Fibroblast of lung (primary cell): ENCODE measurements at places on chromosomes 12 and 14.

DNA sequence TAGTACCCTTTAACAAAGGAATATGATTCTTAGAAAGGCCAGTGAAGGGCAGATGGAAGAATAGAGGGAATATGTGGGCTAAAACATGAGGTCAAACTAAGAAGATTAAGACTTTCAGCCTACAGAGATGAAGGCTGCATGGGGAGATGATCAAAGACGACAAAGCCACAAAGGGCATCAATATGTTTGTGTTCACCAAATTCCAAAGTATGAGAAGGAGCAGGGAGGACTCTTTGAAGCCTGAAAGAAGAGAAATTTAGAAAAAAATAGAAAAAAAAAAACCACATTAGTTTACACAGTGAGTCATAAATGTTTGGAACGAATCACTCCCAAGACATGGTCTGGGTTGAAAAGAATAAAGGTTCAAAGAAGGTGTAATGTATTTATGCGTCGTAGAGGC is 131.8 kb downstream of the NEDD1 start:
- no peaks in the 10 kb centered on the region for H3K36me3 ChIP-seq
- peak; percentile 68 for DNase-seq
- no peaks in the 10 kb centered on the region for H3K27me3 ChIP-seq
- H3K27ac ChIP-seq = no peak overlapping the region
- H3K4me3 ChIP-seq = no peak overlapping the region

GRCh38 chr12:107955966-107956643 is 173.0 kb upstream of the WSCD2 start:
- H3K27ac ChIP-seq = no peak overlapping the region
- no peak overlapping the region for H3K4me3 ChIP-seq
- no peak for DNase-seq
- no peaks in the 10 kb centered on the region for H3K36me3 ChIP-seq
- H3K4me1 ChIP-seq = no peaks in the 10 kb centered on the region

DNA sequence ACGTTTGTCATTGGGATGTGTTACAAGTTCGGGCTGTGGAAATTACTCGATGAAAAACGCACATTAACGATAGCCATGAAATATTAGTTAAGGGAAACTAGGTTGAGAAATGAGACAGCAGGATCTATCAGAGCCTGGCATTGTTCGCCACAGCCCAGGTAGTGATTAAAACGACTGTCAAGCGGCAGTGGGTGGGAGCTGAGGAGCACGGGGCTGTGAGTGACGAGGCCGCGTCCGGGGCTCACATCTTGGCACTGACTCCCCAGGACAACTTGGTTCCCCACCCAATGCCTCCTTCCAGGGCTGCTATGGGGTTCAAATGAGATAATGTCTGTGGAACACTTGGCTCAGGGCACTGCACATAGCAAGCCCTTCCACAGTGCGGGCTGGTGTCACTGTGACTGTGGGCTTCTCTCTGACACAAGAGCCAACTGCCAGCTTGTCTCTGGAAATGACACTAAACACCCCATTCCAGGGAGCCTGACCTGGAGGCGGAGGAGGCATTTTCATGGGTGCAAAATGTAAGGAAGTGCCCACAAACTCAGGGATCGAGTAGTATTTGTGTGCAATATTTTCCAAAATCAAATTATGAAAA is 19.3 kb downstream of the MMAB start:
- no peaks in the 10 kb centered on the region for H3K4me1 ChIP-seq
- no peak for DNase-seq
- H3K27ac ChIP-seq = no peak overlapping the region
- no peaks in the 10 kb centered on the region for H3K36me3 ChIP-seq

DNA sequence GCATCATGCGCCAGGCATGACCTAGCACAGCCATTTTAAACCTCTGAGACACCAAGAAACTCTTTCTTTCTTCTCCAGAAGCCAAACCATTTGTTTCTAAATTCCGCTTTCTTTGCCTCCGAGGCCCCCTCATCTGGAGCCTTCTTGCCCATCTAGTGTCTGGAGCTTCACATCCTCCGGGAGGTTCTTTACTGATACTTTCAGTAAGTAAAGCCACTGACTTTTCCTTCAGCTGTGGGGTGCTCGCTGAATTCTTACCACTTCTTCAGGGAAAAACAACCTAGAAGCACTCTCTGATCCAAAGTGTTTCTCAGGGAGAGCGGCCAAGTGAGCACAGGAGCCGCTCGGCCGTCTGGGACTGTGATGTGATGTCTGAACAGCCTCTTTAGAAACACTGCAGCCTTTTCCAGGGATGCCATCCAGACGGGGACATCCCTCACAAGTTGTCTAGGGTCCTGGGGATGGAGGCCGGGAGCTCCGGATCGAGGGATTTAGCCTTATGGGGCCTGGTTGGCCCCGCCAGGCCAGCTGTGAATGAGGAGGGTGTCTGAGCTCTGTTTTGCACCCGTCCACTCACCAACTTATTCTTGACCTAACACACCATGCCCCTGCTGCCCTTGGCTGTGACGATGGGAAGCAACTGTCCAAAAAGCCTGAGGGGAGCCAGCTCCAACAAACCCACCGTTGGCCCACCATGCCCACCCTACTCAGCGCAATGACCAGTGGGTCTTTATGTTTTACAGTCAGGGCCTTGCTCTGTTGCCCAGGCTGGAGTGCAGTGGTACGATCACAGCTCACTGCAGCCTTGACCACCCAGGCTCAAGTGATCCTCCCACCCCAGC is 160.6 kb downstream of the ZFP36L1 start:
- H3K4me3 ChIP-seq = no peak overlapping the region
- peaks cover 15% of the 10 kb centered on the region for H3K4me1 ChIP-seq
- H3K27ac ChIP-seq = no peak overlapping the region
- H3K36me3 ChIP-seq = no peaks in the 10 kb centered on the region
- DNase-seq = no peak

GRCh38 chr12:13119826-13120225 is 16.4 kb upstream of the GSG1 start:
- H3K4me3 ChIP-seq = no peak overlapping the region
- DNase-seq = no peak
- no peak overlapping the region for H3K27ac ChIP-seq
- peaks cover 5% of the 10 kb centered on the region for H3K4me1 ChIP-seq
- no peaks in the 10 kb centered on the region for H3K36me3 ChIP-seq

DNA sequence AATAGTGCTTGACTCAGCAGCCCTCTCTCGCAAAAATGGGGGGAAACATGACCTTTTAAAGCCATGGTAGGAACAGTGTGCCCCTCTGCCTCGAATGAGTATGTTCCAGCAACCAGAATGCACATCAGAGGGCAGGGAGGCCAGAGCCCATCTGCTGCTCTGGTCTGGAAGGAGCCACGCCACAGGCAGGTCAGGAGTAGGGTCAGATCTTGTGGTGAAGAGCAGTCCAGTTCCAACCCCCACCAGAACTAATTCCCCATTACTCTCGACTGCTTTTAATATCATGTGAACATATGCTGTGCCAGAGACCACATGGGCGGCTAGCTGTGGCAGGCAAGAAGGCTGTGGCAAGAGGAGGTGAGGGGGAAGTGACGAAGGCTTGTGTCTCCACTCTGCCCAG is 34.6 kb upstream of the TMX1 start:
- peaks cover 11% of the 10 kb centered on the region for H3K27me3 ChIP-seq
- peak; percentile 21 for DNase-seq
- H3K27ac ChIP-seq = no peak overlapping the region
- H3K4me1 ChIP-seq = no peaks in the 10 kb centered on the region
- no peaks in the 10 kb centered on the region for H3K36me3 ChIP-seq

DNA sequence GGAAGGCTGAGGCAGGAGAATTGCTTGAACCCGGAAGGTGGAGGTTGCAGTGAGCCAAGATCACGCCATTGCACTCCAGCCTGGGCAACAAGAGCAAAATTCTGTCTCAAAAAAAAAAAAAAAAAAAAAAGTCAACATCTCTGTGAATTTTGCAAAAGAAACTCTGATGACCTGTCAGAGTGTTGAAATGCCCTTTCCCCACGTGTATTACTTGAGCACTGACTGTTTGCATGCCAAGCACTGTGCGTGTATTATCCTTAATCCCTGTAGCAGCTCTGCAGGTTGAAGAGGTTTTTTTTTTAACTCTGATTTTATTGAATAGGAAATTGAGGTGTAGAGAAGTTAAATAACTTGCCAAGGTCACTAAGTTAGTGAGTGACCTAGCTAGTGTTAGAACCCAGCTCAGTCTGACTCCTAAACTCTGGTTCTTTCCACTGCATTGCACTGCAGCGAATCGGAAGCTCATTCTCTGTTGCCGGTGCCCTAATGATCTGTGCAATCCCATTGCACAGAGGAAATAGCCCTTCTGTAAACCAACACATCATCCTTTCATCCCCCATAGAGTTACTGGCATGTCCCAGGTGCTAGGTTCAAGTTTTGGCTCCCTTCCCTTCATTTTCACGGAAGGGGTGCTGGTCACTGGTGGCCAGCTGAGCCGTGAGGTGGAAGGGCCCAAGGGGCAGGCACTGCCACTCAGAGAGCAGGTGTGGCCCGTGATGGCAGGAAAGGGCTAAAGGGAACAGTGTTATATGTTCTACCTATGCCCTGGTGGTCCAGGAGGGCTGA is 122.3 kb downstream of the EML1 start:
- no peak overlapping the region for H3K4me3 ChIP-seq
- peaks cover 4% of the 10 kb centered on the region for H3K4me1 ChIP-seq
- H3K36me3 ChIP-seq = no peaks in the 10 kb centered on the region
- no peak overlapping the region for H3K27ac ChIP-seq
- DNase-seq = no peak
- H3K27me3 ChIP-seq = no peaks in the 10 kb centered on the region

DNA sequence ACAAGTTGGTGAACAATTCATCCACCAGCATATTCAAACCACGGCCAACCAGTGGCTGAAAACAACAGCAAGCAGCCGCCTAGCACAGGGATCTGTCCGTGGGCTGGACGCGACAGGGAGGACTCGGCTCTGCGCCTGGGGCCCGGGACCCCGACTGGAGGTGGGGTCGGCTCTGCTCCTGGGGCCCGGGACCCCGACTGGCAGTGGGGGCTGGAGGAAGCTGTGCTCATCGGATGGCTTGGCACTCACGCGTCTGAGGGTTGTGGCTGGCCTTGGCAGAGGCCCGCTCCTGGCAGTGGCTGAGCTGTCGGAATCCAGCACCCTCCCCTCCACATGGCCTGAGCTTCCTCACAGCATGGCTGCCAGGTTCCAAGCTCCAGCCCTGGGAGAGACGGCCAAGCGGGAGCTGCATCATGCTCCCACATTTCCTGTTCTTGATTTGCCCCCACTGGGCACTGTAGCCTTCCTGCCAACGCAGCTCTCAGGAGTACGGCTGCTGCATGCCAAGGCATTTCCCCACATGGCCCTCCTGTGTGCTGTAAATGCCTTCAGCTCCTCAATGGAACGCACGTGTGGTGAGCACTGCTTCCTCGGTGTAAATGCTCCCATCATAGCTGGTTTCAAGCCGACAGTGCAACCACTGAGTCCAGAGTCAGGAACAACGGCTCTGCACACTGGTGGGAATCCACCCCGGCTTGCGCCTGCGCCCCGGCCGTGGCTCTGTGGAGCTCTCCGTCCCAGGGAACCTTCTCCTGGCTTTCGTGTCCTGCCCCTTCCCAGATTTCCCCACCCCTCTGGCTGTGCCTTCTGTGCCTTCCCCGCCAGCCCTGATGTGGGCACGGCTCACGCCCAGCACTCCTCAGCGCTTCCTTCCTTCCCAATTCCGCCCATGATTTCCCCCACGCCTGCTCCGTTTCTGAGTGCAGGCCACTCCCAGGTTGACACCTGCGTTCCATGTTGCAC is 7.3 kb upstream of the GALNT9 start:
- H3K4me3 ChIP-seq = no peak overlapping the region
- H3K36me3 ChIP-seq = no peaks in the 10 kb centered on the region
- H3K27ac ChIP-seq = no peak overlapping the region
- DNase-seq = no peak
- H3K27me3 ChIP-seq = no peaks in the 10 kb centered on the region

DNA sequence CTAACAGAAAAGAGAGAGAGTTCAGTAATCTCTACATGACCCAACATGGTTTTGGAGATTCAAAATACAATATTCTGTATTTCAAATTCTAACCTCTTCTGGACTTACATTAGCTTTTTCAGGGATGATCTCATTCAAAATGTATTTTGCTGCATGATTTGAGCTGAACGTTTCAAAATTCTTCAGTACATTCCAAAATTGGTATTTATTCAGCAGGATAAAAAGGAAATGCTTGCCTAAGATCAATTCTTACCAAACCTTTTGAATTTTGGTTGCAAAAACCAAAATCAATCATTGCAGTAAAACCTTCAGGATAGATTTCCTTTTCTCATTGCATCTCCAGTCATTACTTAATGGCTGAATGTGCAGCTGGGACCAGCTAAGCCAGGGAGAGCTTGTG is 1761.3 kb upstream of the SEL1L start:
- peak; percentile 32 for DNase-seq
- no peak overlapping the region for H3K27ac ChIP-seq
- no peaks in the 10 kb centered on the region for H3K4me1 ChIP-seq
- H3K36me3 ChIP-seq = no peaks in the 10 kb centered on the region
- H3K4me3 ChIP-seq = no peak overlapping the region

GRCh38 chr12:51390891-51391282 is 319 bp downstream of the GALNT6 start:
- no peak for DNase-seq
- peaks cover 46% of the 10 kb centered on the region for H3K4me1 ChIP-seq
- H3K4me3 ChIP-seq = peak overlapping the region; percentile 69
- peaks cover 2% of the 10 kb centered on the region for H3K36me3 ChIP-seq

- H3K27ac ChIP-seq = peak overlapping the region; percentile 4
- H3K4me3 ChIP-seq = no peak overlapping the region
- H3K36me3 ChIP-seq = no peaks in the 10 kb centered on the region
- H3K4me1 ChIP-seq = peaks cover 2% of the 10 kb centered on the region
These were observed 54.5 kb upstream of the FRS2 start for GRCh38 chr12:69415471-69416275.

DNA sequence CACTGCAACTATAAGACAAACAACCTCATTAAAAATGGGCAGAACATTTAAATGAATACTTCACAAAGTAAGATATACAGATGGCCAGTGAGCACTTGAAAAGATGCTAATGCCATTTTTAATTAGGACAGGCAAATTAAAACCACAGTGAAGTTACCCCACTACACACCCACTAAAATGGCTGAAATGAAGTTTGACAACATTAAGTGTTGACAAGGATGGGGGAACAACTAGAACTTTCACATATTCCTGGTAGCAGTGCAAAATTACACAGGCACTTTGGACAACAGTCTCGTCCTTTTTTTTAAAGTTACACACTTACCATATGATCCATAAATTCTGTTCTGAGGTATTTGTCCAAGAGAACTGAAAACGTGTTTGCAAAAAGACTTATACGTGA is 278.9 kb upstream of the DIO3 start:
- no peak overlapping the region for H3K4me3 ChIP-seq
- no peaks in the 10 kb centered on the region for H3K4me1 ChIP-seq
- H3K27me3 ChIP-seq = no peaks in the 10 kb centered on the region
- no peak overlapping the region for H3K27ac ChIP-seq
- no peak for DNase-seq
- no peaks in the 10 kb centered on the region for H3K36me3 ChIP-seq
